Hematopoietic multipotent progenitor cell treated with erythropoietin and hydrocortisone succinate and interleukin-3 and kit ligand, for 15 days (in vitro differentiated cells): ENCODE measurements at places on chromosomes 5 and 9.

- no peak for DNase-seq
Measured at GRCh38 chr5:141521244-141521781, 32.4 kb downstream of the PCDHGC5 start.

- no peak for DNase-seq
Measured at GRCh38 chr5:163540696-163541095, 35.3 kb downstream of the MAT2B start.

DNA sequence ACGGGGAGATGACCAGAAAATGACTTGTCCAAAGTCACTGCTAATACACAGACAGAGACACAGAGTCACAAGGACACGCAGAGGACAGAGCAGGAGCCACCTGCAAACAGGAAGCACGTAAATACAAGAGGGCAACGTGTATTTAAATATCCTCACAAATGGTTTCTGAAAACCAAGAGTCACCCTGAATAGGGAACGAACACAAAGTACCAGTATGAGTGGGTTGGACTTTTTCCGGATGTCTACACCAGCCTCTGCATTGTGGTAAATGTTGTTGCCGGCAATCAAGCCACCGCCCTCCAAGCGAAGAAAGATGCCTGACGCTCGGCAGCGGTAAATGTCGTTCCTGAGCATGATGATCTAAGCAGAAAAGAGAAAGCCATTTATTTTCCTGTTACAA, 44.5 kb downstream of the FBXO10 start:
- no peak for DNase-seq

GRCh38 chr9:129202613-129203555, 24.8 kb upstream of the IER5L start:
- peak; percentile 82 for DNase-seq

DNA sequence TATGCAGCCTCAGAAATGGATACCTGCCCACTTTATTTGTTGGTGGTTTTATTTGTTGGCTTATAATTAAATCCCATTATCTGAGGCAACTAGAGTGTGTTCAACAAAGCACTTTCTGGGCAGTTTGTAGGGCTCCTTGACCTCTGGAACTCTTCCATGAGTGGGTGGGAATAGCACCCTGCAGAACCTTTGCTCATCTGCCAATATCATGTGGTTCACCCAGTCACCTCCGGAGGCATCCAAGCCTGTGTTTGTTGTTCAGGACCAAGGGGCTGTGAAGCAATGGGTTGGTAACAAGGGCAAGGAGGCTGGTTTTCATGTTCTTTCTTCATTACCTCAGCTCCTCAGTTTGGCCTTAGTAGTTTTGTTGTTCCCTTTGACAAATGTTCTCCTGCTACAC, 314.0 kb downstream of the NDUFS4 start:
- no peak for DNase-seq

DNA sequence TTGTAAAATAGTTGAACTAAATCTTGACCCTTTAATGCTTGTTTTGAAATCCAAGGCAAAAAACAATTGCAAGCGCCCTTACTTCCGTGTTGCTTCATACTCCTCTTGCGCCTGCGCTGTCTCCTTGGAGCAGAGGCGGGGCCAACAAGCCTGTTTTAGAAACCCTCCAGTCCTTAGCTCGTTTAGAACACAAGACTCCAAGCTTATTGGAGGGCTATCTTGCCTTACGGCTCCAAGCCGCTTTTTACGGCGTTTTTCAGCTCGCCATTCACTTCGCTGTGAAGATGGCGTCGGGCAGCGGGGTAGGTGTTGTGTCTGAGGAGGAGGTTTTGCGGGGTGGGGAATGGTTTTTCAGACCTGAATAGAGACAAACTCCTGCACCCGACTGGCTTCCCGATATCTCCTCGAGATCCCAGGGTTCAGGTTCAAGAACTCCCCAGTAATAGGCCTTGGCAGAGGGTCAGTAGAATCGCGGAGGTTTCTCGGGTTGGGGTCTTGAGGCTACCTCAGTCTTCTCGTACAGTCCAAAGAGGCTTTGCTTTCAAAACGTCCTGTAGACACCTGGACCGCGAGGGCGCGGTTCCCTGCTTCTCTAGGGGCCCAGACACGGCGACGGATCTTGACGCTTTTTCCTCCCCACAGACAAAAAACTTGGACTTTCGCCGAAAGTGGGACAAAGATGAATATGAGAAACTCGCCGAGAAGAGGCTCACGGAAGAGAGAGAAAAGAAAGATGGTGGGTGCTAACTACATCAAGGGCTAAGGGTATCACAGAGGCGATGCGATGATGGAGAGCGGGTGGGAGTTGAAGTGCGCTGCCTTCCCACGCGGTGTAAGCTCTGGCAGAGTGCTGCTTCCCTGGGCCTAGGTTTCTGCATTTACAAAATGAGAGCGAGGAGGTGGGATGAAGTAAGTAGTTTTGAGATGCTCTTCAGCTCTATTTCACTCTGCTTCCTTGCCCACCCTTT, at the start of gene ZMAT2:
Gene ZMAT2 (plus strand): TSS at position 271 of the 968 bp plus-strand sequence. CDS start 14 bp downstream, at position 285.
- peak; percentile 98 for DNase-seq

DNA sequence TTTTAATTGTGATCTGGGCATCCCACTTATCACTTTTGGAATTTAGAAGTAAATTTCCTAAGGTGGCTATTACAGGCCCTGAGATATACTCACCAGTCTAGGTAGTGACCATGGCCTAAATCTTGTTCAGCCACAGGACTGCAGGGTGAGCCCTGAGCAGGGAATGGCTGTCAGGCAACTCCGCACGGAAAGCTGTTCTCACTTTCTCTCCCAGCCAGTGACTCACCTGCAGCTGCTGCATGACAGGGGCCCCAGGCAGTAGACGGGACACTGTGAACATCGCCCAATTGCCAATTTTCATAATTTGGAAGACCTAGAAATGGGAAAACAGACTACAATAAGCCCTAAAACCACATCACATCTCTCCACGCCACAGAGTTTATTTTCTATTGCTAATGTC, 69.6 kb upstream of the TAF1L start:
- no peak for DNase-seq

DNA sequence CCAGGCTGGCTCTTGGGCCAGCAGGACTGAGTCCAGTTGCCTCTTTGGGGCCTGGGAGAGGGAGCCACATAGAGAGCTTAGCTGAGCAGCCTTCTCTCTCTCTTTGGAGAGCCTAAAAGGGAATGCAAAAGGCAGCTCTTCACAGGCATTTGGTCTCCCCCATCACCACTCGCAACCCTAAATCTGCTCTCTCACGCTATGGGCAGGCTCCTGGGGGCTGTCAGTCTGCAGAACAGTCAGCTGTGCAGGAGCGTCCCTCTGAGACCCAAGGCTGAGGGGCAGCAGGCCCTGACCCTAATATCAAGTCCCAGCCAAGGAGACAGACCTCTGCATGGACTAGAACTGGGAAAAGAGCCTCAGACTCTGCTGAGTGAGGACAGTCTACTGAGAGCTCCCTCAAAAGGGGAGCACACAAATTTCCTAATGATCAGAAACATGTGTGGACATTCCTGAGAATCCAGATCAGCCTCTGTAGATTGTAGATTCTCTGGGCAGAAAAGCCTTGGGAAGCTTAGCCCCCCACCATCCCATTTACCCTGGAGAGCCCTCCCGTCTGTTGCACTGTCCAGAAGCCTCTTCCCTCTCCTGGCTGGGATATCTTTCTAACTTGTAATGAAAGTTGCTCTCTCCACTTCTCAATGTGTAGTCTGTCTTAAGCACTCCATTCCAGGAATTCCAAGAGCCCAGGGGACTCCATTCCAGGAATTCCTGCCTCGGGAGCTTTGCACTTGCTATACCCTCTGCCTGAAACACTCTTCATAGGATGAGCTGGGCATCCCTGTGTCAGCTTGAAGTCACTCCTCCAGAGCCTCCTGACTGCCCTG, 79.4 kb downstream of the FAM114A2 start:
- no peak for DNase-seq

DNA sequence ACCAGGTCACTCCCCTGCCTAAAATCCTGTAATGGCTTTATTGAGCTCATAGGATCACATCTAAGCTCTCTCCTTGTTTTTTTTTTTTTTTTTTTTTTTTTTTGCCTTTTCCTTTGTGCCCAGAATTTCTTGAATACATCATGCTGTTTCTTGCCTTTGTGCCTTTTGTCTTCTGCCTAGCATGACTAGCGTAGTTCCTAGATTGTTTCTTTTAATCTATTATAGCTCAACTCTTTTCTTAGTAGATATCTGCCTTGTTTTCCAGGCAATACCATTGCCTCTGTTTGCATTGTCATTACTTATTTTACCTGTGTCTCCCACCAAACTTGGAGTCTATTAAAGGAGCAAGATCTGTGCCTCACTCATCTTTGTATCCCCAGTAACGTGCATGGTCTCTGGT, 106.1 kb upstream of the C9orf72 start:
- no peak for DNase-seq

- no peak for DNase-seq
Measured at GRCh38 chr5:126000507-126000906, 422.7 kb upstream of the GRAMD2B start.

DNA sequence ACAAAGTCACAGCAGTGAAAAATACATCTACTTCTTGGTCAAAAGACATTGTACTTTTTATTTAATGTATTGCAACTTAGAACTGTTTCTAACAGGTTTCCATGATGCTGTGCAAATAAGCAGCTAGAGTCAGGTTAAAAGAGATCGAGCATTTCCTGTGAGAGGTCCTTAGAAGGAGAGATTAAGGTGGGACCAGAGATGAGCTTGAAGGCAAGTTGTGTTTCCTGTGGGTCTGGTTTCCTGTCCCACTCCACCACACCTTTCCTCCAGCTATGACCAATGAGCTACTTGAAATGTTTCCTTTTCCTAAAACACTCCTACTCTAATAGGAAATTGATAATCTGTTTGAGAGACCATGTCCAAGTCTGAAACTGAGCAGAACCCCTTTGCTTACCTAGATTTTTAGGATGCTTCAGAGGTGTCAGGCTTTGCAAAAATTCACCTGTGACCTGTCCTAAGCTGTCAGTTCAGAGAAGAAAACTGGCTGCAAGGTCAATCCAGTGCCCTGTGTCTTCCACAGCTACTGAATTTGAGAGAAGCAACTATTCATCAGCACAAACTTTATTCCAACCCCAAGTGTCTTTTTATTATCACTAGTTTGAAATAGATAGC, 13.1 kb upstream of the RLN1 start:
- DNase-seq: no peak

- no peak for DNase-seq
Measured at GRCh38 chr9:76654051-76654461, 110.2 kb upstream of the PCA3 start.

- peak; percentile 34 for DNase-seq
Measured at GRCh38 chr9:124764774-124765438, 6.2 kb downstream of the NR6A1 start.

DNA sequence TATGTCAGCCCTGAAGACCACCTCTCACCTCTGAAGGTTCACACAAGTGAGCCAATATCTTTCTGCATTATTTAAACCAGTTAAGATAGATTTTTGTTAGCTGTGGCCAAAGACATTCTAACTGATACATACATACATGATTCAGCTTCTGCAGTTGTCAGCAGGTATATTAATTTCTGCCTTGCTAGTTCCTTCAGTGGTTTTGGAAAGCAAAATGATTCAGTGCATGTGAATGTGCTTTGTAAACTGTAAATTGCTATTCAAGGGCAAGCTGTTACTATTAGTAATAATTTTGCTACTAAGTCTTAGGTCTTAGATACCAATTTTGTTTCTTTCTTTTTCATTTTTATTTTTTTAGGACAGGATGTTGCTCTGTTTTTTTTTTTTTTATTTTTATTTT, 89.2 kb upstream of the ERBIN start:
- DNase-seq: no peak

GRCh38 chr9:100083448-100084127, 15.2 kb downstream of the ERP44 start:
- no peak for DNase-seq

DNA sequence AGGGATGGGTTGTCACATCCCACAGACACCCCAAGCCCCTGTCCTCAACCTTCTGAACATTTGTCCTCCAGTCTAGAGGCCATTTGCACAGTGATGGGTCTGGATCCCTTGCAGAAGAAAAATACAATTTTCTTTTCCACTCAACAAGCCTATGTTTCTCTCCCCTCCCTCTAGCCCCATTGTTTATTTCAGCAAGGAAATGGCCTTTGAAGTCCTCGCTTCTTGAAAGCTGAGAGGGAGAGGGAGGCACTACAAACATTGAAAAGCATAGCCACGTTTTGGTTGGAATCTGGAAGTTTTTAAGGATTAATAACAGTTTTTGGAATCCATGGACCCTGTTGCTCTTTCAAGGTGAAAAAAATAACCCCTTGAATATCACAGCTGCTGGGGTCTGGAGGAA, 24.0 kb upstream of the ARSI start:
- DNase-seq: no peak

- DNase-seq: peak; percentile 75
Measured at GRCh38 chr5:154395407-154396106, 50.2 kb upstream of the SAP30L start.

GRCh38 chr9:70147196-70147595, 103.5 kb downstream of the MAMDC2 start:
- DNase-seq: no peak

GRCh38 chr5:102283102-102283797, 12.8 kb downstream of the SLCO4C1 start:
- DNase-seq: no peak

- no peak for DNase-seq
Measured at GRCh38 chr5:10832987-10833386, 72.0 kb upstream of the DAP start.

DNA sequence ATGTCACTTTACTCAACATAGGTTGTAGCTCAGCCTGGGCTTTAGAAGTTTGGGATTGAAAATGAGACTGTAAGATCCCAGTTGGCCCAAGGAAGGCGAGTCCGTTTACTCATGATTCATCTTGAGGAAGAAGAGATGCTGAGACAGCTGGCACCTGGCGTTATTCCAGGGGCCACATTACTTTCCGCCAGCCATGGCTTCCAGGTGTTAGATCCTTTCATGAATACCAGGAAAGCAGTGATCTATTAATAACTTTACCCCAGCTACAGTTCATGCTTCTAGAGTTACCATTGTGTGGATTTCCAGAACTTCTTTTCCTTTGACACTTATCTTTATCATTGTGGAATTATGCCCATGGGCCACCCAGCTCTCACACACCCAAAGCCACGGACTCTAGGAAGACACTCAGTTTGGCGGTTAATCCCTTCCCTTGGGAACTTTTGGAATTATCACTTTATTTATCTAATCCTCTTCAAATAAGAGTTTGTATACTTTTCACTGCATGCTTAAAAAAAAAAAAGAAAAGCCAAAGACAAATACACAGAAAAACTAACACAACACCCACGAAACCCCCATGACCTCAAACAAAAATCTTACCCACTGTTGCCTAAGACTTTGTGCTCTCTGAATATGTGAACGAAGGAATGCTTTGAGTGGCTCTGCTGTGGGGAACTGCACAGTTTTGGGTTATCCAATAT, 26.9 kb downstream of the RAI14 start:
- DNase-seq: no peak

GRCh38 chr9:116061546-116062205, 91.9 kb upstream of the PAPPA start:
- DNase-seq: no peak

- DNase-seq: no peak
Measured at GRCh38 chr9:2043243-2043642, 28.1 kb downstream of the SMARCA2 start.

GRCh38 chr9:113577525-113578261, 114.2 kb downstream of the RGS3 start:
- no peak for DNase-seq

DNA sequence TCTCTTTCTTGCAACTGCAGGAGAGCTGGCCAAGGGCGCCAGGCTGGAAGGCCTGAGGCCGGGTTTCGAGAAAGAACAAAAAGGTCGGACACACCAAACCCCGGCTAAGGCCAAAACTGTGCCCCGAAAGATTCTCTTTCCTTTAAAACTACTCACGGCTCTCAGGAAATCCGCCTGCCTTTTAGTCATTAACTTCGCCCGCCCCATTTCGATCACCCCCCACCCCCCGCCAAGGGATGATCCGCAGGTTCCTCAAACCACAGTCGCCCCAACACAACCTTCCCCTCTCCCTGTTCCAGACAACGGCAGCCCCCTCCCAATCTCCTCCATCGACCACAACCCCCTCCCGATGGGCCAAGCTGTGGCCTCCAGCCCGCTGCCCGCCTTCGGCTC, 536 bp downstream of the FEM1C start:
- DNase-seq: peak; percentile 50
